ENCODE measurements at places on chromosomes 13 and 19. TPM values are rescaled to one million over a fixed set of nuclear protein-coding genes. Genes with fewer than 3 reads are reported as not detected.
A peak's percentile ranks its signal among the peaks of the same experiment; 100 is the strongest.

The PPAN gene
- total RNA-seq: 60.0 TPM

The TEX26 gene
- total RNA-seq: not detected

- DNase-seq: peak; percentile 9
Measured at GRCh38 chr13:48804821-48805601, 151.3 kb downstream of the CYSLTR2 start.

DNA sequence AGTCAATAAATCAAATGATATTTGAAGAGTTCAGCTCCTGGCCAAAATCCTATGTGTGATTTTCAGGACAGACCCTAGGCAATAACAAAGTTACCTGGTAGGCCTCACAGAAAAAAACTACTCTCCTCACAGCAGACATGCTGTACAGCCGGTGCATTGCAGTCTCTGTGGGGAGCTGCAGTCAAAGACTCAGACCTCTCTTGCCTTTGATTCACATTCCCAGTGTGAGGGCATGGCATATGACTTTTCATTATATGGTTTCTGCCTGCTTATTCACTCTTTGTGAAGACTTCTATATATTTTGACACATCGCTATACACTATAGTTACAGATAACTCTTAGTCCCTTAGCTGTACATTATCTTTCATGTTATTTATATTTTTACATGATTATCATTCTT is 2684.3 kb upstream of the PCDH20 start:
- no peak for DNase-seq

The OVOL3 gene
- not detected for total RNA-seq

The NAPSA gene
- total RNA-seq: 40.2 TPM

DNA sequence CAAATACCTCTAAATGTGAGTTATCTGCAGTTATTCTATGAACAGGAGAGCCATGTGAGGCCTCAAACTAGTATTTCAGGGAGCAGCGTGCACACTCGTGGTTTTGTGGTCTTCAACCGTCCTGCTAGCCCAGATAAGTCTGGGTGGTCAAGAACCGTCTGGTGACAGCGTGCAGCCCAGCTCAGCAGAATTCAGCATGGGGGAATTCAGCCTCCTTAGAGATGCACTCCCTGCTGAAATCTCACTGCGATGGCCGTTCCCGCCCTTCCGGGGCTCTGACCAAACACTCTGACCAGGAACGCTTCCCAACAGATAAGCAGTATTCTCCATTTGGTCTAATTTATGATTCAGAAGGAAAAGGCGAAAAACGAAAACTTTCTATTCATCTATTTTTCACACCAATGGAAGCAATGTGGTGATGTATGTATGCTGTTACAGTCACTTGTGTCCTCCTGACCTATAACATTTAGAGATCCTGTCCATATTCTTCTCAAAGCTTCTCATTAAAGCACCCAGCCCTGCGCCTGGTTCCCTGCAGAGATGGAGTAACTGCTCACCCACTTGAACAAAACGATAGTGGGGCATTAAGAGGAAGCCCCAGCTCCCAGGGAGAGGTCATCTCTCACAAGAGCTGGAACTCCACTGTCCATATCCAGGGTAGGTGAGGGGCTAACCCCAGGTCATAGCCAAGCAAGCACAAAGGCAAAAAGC is 2.9 kb downstream of the ANKRD27 start:
- DNase-seq: no peak

The KLHL1 gene
- total RNA-seq: not detected

- no peak for DNase-seq
Measured at GRCh38 chr19:38650911-38651584, 3.6 kb downstream of the ACTN4 start.

The PDE4C gene
- not detected for total RNA-seq

DNA sequence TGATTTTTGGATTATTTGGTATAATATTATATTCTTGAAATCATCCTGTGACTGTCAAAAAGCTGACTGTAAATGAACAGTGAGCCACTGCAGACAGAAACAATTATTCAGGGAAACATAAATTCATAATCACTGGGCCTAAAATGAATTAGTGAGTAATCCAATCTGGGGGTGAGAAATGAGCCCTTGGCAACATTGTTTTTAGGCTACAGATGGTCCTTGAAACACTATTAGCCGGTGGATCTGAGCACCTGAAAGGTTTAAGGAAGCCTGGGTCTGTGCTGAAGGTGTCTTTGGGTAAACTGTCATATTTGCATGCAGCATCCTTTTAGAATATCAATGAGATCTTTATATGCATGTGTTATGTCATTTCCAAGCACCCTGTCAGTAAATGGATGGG is 290.7 kb downstream of the ATP8A2 start:
- no peak for DNase-seq

The TLE6 gene
- total RNA-seq: 1.6 TPM

- no peak for DNase-seq
Measured at GRCh38 chr13:73171271-73171682, 112.5 kb downstream of the KLF5 start.

The PEAK3 gene
- not detected for total RNA-seq

DNA sequence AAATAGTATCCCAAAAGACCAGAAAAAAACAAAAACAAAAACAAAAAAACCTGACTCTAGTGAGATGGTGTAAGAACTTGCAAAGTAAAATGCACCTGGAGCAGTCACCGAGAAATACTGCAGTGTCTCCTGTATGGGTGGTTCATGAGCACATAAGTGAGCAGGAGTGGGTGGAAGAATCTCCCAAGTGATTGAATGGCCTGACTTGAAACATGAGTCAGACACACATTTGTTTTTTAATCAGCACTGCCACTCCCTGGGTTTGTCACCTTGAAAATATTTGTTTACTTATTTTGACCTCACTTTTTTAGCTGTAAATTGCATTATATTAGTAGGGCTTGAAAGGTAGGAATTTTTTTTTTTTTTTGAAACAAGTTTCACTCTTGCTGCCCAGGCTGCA is 2.0 kb downstream of the ZNF431 start:
- no peak for DNase-seq

The PALM3 gene
- total RNA-seq: not detected

DNA sequence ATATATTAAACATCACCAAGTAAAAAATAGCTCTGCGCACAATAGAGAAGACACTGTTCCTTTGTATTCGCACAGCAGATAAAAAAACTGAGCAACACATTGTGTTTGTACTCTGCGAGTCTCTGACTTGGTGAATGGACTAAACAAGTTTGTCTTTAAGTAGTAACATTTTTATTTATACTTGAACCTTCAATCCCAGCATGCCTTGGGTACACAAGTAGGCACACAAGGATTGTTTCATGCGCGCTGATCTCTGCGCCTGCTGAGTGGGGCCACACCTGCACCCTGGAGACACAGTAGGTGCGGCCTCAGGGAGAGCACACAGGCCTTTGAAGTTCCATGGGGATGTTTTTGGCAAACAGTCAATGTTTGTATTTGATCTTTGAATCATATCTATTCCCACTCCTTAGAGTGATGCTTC is 318.9 kb downstream of the MYO16 start:
- DNase-seq: no peak

DNA sequence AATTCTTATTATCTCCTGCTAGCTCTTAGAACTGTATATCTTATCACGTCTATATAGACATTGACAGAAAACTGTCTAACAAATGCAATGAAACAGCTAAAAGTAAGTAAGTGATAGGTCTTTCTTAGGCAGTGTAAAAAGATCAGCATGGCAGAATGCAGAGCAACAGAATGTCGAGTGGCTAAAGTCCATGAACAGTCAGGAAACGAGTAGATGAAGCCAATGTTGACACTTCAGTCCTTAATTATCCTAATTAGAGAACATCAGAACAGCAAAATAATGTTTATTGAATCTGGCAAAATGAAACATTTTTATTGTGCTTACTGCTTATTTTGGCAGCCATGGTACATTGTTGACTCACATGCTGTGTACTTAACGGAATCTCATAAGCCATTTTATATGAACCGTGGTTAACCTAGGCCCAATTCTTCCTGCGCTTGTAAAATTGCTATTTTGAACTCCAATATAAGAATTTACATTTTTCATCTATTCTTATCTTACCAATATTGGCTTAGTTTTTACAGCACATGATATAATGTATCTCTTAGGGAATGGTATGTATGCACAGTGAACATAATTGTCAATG is 748.1 kb downstream of the DACH1 start:
- no peak for DNase-seq

The REEP6 gene
- 1.6 TPM for total RNA-seq

- no peak for DNase-seq
Measured at GRCh38 chr13:110853235-110853721, 61.6 kb downstream of the ANKRD10 start.

GRCh38 chr13:39345982-39346381 is 257.0 kb downstream of the LHFPL6 start:
- no peak for DNase-seq

- DNase-seq: no peak
Measured at GRCh38 chr13:98471934-98472333, 105.0 kb downstream of the STK24 start.

The ZNF829 gene
- total RNA-seq: 3.7 TPM

DNA sequence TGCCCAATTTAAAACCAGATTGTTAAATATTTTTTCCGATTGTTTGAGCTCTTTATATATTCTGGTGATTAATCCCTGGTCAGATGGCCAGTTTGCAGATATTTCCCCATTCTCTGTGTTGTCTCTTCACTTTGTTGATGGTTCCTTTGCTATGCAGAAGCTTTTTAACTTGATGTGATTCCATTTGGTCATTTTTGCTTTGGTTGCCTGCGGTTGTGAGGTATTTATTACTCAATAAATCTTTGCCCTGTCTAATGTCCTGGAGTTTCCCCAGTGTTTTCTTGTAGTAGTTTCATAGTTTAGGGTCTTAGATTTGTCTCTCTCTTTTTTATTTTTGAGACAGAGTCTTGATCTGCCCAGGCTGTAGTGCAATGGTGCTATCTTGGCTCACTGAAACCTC is 23.8 kb upstream of the LMO7 start:
- no peak for DNase-seq

GRCh38 chr13:31882794-31883193 is 143.5 kb downstream of the RXFP2 start:
- no peak for DNase-seq

The SCEL gene
- total RNA-seq: not detected

The CATSPERD gene
- not detected for total RNA-seq

DNA sequence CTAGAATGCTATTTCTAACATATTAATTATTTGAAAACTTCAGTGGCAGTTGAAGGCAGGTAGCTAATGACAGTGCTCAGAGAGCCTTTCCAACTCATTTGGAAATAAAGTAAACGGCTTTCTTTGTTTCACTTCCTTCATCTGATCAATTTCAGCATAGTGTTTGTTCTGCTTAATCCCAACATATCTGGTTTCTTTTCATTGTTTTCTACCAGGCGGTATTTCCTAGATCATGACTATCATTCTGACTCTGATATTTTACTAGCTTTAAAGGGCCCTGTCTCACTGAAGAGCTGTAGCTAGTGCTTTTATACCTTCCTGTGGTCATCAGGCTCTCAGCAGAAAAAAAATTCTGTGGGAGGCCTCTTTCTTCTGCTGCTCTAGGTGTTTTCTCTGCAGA is 178.6 kb downstream of the RBM26 start:
- DNase-seq: no peak

- no peak for DNase-seq
Measured at GRCh38 chr19:55099557-55100506, 17.6 kb downstream of the PPP1R12C start.

The CDX2 gene
- not detected for total RNA-seq

- no peak for DNase-seq
Measured at GRCh38 chr13:60143775-60144174, 20.0 kb downstream of the DIAPH3 start.

GRCh38 chr19:3608750-3609322 is 2.2 kb upstream of the TBXA2R start:
- no peak for DNase-seq

The ZNF382 gene
- 7.6 TPM for total RNA-seq

The VMAC gene
- 2.0 TPM for total RNA-seq

DNA sequence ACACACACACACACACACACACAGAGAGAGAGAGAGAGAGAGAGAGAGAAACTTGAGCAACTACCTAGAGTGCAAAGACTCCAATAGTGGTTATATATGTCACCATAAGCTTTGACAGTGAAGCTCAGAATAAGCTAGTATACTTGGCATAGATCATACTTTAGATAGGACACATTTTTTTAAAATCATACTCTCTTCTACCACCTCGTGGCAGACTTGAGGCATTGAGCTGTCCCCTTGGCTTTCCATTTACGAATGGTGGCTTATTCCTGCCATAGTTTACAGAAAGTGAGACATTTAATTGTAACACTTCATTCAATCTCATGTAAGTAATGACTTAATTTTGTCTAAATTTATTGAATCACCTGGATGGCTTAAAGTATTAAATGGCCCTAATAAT is 108.2 kb downstream of the EDNRB start:
- DNase-seq: peak; percentile 11

DNA sequence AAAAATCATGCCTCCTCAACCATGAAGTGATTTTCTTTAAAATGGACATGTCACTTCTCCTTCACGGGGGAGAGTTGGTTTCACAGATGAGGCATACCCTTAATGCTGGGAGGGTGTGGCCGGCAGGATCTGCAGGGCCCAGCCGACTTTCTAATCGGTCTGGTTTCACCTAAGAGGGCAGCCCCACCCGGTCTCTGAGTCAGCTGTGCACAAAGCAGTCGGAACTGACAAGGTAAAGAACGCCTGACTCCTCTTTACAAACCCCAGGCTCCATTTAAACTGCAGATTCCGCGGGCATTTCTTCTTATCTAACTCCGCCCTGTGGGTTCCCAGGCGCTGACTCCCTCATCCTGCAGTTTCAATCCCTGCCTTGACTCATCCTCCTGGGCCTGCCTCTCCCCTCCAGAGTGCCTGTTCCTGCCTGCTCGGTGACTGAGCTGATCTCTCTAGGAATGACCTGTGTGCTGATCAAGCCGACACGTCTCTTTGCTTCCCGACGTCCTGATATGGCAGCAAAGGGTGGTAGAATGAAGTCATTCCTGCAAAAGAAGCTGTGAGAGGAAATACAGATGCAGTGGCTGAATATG is 63.4 kb downstream of the EFNB2 start:
- no peak for DNase-seq

GRCh38 chr13:34857558-34858325 is 84.3 kb upstream of the NBEA start:
- no peak for DNase-seq

The ZNF835 gene
- total RNA-seq: 1.3 TPM

- no peak for DNase-seq
Measured at GRCh38 chr13:60754211-60755090, 357.4 kb downstream of the TDRD3 start.
